ENCODE measurements at places on chromosomes 3 and 15.

GRCh38 chr15:43134157-43134635 lies 810 bp downstream of the TMEM62 start:
- no peak for DNase-seq

- DNase-seq, result no peak
Observed at GRCh38 chr3:169362868-169363267, 300.6 kb downstream of the MECOM start.

DNA sequence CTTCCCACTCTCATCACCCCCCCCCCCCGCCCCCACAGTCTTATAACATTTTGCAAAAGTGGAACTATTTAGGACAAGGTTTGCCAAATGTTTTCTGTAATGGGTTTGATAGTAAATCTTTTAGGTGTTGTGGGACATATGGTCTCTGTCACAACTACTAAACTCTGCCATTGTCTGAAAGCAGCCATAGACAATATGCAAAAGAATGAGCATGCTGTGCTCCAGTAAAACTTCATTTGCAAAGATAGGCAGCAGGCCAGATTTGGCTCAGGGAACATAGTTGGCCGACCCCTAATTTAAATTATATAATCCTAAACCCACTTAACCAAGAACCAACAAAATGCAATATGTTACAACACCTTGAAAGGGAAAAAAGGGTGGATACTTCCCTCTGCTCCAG lies 46.4 kb downstream of the TIPARP start:
- no peak for DNase-seq

DNA sequence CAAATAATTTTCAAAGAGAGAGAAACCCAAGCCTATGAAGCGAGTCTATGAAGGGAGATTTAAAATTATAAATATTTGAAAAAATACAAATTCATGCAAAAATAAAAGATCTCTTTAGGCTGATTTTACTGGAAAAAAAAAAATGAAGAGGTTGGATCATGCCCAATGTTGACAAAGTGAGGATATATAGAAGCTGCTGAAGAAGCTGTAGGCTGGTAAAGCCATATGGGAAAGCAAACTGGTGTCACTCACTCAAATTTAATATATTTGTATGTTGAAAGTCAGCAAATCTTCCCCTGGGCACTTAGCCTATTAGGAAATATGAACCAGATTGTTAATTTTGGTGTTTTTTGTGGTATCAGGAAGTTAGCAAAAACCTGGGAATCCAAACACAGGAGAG lies 61.8 kb upstream of the BCHE start:
- no peak for DNase-seq

DNA sequence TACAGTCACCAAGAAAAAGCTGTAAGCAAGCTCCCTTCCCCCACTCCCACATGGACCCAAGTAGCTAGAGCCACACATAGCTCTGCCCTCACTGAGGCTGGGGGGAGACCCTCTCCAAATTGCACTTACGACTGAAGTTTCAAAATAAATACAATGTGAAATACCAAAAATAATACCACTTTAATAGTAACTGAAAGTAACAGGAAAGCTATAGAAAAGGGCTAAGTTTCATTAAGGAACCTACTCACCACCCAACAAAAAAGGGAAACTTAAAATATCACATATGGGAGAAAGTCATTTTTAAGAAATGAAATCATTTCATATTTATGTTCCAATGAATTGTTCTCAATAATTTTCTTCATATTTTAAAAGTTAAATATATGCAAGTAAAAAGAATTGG lies 130.4 kb upstream of the UBE2E2 start:
- no peak for DNase-seq

- no peak for DNase-seq
Observed at GRCh38 chr3:61637088-61638051, 76.0 kb downstream of the PTPRG start.

DNA sequence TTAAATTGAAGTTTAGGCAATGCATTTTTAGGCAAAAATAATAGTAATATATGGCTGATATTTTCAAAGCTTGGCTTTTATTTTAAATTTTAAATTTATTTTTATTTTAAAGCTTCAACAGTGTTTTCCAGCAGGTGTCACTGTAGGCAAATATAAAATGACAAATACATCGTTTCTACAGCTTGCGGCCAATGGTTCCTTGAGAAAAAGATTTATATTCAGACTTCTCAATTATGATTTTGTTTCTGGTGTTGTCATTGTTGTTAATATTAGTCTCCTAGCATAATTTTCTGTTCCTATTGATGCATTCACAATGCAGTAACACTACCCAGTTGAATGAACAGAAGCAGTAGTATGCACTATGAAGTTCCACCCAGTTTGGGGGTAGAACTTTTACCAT lies 220.7 kb upstream of the DNAJC19 start:
- DNase-seq, result no peak

DNA sequence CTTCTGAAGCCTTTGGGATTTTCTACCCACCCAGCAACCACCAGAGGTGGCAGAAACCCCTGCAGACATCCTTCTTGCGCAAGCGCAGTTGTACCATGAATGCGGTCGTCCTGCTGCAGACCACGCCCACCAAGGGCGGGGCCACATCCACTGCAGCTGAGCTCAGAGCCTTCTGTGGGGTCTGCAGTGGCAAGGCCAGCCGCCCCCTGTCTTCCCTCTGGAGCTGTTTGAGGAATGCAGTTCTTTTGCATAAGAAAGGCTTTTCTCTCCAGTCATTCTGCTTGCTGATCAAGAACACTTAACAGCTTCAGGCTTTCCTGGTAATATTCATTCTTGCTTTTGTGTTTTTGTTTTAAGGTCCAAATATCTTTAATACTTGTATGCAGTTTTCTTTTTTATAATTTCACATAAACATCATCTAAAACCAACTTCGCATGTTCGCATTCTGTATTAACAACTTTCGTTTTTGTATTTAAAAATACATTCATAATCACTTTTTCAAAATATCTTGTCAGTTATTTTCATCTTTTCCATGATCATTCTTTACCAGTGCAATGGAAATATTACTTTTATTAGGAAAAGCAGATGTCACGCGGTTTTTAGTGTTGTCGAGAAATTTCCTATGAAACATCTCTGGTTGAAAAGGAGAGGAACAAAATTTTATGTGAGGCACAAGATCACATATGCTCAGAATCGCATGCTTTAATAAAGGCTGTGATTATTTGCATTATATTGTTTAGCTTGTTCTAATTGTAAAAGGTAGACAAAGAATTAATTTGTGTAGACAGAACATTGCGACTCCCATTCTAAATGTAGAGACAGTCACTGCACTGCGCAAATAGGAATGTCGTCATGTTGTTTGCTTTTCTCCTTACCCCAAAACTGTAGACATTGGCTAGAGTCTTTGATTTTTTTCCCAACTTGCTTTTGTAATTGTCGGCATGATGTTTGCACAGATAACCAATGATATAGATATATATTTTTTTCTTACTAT lies 98.1 kb upstream of the SNRPN start:
- DNase-seq, result no peak

DNA sequence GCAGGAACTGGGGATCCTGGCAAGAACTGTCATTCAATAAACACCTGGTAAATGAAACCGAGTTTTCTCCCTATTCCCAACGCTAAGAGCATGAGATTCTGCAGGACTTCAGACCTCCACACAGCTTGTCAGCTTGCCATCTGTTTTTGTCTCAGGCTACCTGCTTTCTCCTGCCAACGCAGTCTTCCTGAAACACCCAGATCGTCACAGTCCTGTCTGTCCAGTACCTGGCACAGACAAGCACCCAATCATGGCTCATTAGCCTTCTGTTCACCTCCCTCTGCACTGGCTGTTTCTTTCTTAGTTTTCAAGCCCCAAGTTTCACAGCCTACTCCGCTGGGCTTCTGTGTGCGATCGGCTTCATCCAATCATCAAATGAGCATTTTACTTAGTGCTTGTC lies 5.0 kb downstream of the SLC12A8 start:
- no peak for DNase-seq

DNA sequence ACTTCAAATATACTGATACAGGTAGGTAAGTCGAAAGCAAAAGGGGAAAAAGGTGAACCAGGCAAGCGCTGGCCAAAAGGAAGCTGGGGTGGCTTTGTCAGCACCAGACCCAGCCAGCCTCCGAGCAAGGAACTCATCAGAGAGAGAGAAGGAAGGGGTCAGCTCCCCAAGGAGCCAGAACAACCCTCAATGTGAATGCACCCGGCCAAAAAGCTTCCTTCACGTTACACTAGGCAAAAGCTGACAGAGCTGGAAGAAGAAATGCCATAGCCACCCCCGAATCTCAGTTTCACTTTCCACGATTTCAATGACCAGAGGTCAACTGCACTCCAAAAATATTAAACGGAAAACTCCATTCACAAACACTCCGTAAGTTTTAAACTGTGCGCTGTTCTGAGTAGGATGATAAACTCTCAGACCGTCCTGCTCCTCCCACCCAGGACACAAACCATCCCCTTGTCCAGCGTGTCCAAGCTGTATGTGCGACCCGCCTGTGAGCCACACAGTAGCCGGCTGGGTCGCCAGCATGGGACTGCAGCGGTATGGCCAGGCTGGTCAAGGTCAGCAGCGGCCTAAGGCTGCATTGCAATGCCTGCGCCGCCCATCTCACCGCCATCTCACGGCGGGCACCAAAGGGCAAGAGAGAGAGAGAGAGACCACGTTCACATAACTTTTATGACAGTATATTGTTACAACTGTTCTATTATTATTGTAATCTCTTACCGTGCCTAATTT lies 29.7 kb downstream of the CYFIP1 start:
- DNase-seq, result no peak

DNA sequence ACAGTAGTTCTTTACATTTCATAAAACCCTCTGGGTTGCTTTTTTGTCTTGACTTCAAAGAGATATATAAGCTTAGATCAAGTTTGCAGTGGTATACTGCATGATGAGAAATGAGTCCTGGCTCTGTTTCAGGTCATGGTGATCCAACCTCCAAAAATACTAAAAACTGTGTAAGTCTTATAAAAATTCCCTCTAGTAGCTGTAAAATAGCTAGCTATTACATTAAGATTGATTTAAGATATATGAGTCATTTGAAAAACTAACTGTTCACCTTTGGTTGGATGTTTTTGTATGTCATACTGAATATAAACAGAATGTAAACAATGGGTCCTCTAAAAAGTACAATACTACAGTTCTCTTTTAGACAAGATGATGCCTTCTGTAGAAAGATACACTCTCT lies 879.2 kb downstream of the ROBO1 start:
- no peak for DNase-seq

DNA sequence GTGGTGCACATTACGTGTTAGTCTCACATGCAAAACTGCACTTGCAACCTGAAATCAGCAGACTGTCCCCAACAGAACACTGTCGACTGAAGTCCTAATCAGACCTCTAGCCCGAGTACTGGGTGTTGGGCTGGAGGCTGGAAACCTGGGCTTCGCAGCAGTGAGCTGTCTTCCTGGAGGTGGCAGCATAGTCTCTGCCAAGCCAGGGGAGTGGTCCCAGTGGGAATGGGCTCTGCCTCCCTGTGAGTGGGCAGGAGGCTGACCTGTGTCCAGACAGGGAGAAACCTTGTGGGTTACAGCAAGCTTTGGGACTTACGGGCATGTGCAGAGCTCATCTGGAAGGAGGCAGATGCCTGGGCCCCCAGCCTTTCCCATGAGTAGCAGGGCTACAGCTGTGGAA lies 38.2 kb upstream of the MYZAP start:
- DNase-seq, result no peak

DNA sequence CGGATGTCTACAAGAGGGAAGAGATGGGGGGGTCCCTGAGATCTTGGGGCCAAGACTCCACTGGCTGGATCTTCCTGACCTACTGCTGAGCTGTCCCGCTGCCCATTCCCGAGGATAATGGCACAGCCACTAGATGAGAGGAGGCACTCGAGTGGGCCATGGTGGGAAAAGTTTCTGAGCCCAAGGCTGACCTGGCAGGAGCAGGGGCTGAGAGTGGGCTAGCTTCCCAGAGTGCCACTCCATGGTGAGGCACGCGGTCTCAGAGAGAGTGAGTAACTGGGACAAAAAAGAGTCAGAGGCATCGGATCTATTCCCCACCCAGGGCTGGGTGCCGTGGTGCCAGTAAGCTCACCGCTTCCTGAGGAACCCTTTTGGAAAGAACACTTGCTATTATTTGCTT lies 10.9 kb downstream of the SLC51B start:
- no peak for DNase-seq

GRCh38 chr15:40241269-40242212 lies 2.7 kb downstream of the PAK6 start:
- DNase-seq, result no peak

DNA sequence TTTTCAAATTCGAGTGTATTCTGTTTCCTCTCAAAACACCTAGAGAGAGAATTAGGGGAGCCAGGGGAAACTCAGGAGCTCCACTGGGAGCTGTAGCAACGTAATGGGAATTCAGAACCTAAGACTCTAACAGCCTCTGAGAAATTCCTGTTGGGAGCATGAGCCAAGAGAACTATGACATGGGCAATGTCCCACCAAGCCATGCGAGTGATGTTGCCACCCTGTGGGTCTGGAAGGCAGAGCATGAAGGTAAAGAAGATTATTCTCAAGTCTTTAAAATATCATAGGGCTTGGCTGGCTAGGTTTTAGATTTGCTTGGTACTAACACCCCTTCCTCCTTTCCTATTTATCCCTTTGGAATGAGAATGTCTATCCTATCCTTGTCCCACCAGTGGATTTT lies 392.6 kb upstream of the ADAMTS9 start:
- DNase-seq, result no peak

GRCh38 chr3:189698811-189699210 lies 67.6 kb downstream of the TP63 start:
- DNase-seq, result no peak

GRCh38 chr3:169146866-169147237 lies 516.7 kb downstream of the MECOM start:
- no peak for DNase-seq

- no peak for DNase-seq
Observed at GRCh38 chr3:155895379-155895900, 25.0 kb downstream of the GMPS start.

DNA sequence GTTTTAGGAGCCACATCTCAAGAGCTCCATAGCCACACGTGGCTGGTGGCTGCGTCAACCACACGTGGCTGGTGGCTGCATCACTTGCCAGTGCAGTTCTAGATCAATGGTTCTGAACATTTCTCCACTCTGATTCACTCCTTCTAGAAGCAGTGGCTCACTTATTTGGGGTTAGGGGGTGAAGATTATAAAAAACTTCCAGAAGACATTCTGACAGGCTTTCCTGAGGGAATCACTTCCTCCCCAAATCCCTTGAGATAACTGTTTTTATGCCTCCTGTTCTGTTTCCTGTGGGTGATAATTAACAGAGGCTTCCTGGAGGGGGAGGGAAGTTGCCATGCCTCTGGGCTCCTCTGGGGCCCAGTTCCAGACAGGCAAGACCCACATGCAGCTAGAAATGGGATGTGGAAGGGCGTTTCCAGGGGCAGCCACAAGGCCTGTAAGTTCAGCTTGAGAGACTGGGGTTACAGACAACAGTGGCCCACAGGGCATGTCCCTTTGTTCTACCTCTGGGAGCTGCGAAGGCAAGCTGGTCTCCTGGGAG lies 23.6 kb downstream of the HEG1 start:
- DNase-seq, result no peak

DNA sequence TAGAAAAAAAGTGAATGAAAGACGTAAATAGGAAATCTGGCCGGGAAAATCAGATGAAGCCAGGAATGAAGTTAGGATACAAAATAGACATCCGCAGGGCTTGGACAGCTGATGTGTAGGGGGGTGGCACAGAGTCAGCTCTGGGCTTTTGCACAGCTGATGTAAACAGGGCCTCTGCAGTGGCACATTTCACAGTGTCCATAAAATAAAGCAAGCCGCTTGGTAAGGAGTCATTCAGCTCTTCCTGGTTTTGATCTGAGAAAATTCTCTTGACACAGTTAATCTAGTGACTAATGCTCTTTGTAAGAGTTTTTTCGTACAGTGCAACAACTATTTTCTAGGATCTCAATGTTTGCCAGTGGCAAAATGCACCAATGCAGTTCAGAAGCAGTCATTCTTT lies 153.3 kb downstream of the USP13 start:
- DNase-seq, result no peak

All from stimulated activated effector memory CD8-positive, alpha-beta T cell treated with anti-CD3 and anti-CD28 coated beads, Interleukin-12 subunit alpha, Interleukin-12 subunit beta, amount 100 ng/mL, for 72 hours (primary cell).